Activated CD4-positive, alpha-beta memory T cell treated with anti-CD3 and anti-CD28 coated beads, Interleukin-2, amount 10 ng/mL, durations not matched to agents 7 days and 5 days (primary cell): ENCODE measurements at places on chromosomes 3 and 15. TPM values are rescaled to one million over a fixed set of nuclear protein-coding genes. Genes with fewer than 3 reads are reported as not detected.

Gene AMIGO3
- total RNA-seq = 0.23 TPM

Gene KNG1
- total RNA-seq = not detected

- H3K4me1 ChIP-seq = no peaks in the 10 kb centered on the region
- no peaks in the 10 kb centered on the region for H3K36me3 ChIP-seq
- H3K27ac ChIP-seq = no peak overlapping the region
- no peak overlapping the region for H3K4me3 ChIP-seq
- no peak for DNase-seq
- H3K27me3 ChIP-seq = peaks cover 2% of the 10 kb centered on the region
These were observed 172.8 kb upstream of the UBE3A start for GRCh38 chr15:25611603-25612002.

- H3K36me3 ChIP-seq = no peaks in the 10 kb centered on the region
- H3K4me3 ChIP-seq = no peak overlapping the region
- peaks cover 3% of the 10 kb centered on the region for H3K4me1 ChIP-seq
- no peak for DNase-seq
These were observed 137.7 kb downstream of the IGF1R start for GRCh38 chr15:98785807-98786621.

DNA sequence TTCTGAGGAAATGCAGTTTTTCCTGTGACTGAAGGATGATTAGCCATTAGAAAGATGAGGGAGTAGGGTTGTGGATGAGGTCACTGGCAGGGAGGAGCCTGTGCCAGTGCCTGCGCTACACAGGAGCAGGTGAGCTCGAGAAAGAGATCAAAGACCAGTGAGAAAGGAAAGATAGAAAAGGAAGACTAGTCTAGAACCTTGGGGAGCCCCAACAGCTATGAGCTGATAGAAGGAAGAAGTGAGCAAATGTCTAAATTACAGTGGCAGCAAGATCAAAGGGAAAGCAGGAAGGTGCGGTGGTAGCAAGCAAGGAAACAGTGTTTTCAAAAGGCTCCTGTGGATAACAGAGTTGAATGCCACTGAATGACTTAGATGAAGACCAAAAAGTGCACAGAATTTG, 39.6 kb downstream of the LNP1 start:
- H3K4me3 ChIP-seq = no peak overlapping the region
- H3K36me3 ChIP-seq = peaks cover 3% of the 10 kb centered on the region
- no peaks in the 10 kb centered on the region for H3K27me3 ChIP-seq
- no peak for DNase-seq
- H3K4me1 ChIP-seq = peaks cover 7% of the 10 kb centered on the region
- no peak overlapping the region for H3K27ac ChIP-seq

Gene KBTBD13
- total RNA-seq = not detected
